Type B pancreatic cell (in vitro differentiated cells): ENCODE measurements at places on chromosomes 1 and 21. TPM values are rescaled to one million over a fixed set of nuclear protein-coding genes. Genes with fewer than 3 reads are reported as not detected.

DNA sequence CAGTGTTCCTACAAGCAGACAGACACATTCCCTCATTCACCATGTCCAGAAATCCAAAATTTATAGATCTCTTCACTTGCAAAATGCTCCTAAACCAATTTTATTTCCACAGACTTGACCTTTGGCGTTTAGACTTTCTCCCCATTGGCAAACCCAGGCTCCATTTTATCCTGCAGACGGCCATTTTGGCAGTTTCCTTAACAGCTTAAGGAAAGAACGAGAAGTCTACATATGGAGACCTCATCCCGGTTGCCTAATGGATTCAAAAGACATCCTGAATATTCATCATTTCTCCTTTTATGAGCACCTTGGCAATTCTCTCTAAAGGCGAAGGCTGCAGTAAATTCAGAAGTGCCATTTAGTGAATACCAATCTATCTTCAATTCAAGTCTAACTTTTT, 132.9 kb downstream of the HLX start:
- DNase-seq: no peak

- DNase-seq: no peak
These were observed 44.2 kb upstream of the PLD5 start for GRCh38 chr1:242568666-242569065.

DNA sequence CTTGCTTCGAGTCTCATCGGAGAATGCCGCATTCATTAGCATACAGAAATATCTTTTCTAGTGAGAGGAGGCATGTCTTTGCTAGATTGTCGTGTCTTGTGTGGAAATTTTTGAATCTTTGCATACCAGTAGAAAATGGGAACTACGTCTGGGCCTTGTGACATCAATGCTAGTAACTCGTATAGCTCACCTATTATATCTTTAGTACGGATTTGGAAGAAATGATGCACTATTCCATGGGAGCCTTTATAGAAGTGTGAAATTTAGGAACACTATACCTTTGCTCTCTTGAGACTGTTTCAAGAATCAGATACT, 835 bp downstream of the UHMK1 start:
- no peak for DNase-seq

DNA sequence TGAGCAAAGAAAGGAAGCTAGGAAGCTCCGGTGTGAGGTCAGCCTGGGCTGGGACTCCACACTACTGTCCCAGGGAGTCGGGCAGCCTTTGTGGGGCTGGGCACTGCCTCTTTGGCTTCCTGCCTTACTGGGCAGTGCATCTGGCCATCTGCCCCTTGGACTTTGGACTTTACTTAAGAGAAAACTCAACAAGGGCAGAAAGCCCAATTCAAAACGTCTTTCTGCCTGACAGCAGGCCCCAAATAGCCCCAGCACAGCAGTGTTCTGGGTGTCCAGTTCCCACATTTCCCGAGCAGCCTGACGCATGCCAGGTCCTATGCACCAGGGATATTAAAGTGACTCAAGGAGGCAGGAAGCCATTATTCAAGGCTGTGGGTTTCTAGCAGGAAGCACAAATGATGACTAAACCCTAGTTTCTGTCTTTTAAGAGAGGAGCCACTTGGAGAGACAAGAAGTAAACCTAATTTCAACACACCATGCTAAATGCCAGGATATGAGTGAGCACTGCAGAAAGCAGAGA, 37.9 kb upstream of the EDEM3 start:
- DNase-seq: no peak

DNA sequence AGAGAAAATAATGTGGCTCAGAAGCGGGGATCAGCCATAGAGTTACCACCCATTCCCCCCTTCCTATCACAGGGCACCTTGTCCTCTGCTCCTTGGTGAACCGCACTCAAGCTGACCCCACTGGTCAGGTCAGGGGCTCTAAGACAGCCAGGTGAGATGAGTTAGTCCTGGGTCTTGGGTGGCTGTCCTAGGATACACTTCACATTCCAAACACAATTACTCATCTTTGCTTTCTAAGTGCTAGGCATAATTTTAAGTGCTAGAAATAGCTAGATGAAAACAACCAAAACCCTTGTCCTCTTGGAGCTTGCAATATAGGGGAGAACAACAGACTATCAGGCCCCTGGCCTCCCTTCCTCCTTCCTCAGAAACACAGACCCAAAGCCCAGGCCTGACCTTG, 7.8 kb upstream of the MUTYH start:
- DNase-seq: no peak

GRCh38 chr21:33684923-33685560, 42.7 kb downstream of the ITSN1 start:
- no peak for DNase-seq

- DNase-seq: no peak
These were observed 10.7 kb upstream of the COL16A1 start for GRCh38 chr1:31714442-31715086.

GRCh38 chr1:162319493-162320175, 57.0 kb downstream of the SPATA46 start:
- no peak for DNase-seq

DNA sequence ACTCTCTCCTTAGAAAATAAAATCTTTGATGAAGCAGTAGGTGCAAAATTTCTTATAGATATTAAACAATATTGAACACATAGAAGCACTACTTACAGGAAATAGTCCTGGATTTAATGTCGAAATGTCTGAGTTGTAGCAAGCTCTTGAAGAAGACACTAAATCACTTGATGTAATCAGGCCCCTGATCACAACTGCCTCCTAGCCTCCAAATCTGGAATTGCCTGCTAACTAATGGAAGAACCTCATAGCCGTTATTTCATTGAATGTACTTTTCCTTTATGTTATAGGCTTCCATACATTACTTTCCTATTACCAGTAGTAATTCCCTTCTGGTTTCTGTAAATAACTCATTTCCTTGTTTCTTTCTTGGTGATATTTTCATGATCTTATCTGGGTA, 675.7 kb upstream of the CHRM3 start:
- no peak for DNase-seq

GRCh38 chr1:52157582-52157981, 15.7 kb downstream of the ZFYVE9 start:
- no peak for DNase-seq

DNA sequence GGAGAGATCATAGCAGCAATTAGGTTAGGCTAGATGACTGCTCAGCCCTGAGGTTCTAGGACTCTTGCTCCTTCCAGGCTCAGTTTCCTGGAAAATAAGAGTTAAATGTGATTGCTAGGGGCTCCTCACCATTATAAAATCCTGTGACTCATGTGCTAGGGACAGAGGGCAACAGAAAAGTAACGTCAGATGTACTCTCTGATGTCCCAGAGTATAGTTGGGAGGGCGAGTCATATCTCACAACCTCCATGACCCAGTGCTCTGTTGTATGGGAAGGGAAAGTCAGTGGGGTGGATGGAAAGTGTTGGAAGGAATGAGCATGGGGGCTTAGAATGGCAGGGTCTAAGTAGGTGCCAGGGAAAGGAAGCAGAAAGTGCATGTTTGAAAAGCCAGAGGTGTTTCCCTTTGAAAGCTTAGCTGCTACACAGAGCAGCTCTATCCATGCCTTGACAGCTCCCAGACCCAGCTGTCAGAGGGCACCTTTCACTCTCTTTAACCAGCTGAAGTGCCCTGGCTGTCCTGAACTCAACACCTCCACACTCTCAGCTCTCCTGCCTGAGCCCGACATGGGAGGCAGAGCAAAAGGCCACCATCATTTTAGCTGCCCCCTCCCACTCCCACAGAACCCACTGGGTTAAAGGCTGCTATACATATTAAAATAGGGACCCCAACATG, 11.6 kb downstream of the GJA5 start:
- DNase-seq: no peak

- no peak for DNase-seq
These were observed 620.1 kb downstream of the AJAP1 start for GRCh38 chr1:5274527-5274926.

- DNase-seq: no peak
These were observed 227 bp downstream of the NBL1 start for GRCh38 chr1:19644395-19644680.

GRCh38 chr1:225607355-225607754, 45.6 kb downstream of the ENAH start:
- DNase-seq: no peak

DNA sequence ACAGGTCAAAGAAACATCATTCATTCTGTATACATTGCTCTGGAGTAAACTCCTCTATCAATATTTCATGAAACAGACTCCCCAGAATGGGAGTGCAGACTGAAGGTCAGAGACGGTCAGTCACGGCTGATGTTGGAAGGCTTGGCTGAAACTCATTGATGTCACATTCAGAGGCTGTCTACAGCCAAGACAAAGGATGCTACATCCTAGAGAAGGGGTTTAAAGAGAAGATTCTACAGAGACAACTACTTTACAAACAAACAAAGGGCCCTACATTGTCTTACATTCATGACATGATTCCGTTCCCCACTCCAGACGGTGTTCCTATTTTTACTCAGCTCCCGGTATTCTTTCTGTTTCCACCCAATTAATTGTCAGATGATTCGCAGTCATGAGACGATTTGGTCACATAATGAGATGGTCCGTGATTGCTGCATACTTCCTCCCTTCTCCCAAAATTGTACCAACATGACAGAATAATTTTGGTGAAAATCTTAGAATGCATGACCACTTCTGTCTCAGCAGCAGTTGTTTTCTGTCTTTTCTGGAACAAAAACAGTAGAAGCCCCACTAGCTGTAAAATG, 73.8 kb upstream of the VAV3 start:
- no peak for DNase-seq

GRCh38 chr1:200081151-200081968, 53.9 kb downstream of the NR5A2 start:
- no peak for DNase-seq

GRCh38 chr1:13968361-13968760, 268.4 kb downstream of the PRDM2 start:
- no peak for DNase-seq

GRCh38 chr1:75632350-75632949, 21.5 kb upstream of the SLC44A5 start:
- DNase-seq: no peak

DNA sequence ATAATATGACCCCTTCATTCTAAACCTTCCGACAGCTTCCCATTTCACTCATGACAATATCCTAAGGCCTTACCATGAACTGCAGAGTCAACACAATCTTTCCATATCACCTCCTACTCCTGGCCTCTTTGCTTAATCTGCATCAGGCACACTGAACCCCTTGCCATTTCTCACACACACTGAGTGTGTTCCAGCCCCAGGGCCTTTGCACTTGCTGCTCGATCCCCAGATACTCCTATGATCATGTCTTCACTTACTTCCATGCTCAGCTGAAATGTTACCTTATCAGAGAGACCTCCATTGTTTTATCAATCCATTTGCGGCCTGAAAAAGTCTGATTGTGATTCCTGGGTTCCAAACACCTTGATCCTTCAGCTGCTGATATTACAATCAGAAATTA, 47.0 kb downstream of the ETS2 start:
- no peak for DNase-seq

- DNase-seq: no peak
These were observed 630 bp upstream of the LHX9 start for GRCh38 chr1:197916500-197916983.

GRCh38 chr1:32063261-32063681, 9.5 kb upstream of the TMEM39B start:
- no peak for DNase-seq

DNA sequence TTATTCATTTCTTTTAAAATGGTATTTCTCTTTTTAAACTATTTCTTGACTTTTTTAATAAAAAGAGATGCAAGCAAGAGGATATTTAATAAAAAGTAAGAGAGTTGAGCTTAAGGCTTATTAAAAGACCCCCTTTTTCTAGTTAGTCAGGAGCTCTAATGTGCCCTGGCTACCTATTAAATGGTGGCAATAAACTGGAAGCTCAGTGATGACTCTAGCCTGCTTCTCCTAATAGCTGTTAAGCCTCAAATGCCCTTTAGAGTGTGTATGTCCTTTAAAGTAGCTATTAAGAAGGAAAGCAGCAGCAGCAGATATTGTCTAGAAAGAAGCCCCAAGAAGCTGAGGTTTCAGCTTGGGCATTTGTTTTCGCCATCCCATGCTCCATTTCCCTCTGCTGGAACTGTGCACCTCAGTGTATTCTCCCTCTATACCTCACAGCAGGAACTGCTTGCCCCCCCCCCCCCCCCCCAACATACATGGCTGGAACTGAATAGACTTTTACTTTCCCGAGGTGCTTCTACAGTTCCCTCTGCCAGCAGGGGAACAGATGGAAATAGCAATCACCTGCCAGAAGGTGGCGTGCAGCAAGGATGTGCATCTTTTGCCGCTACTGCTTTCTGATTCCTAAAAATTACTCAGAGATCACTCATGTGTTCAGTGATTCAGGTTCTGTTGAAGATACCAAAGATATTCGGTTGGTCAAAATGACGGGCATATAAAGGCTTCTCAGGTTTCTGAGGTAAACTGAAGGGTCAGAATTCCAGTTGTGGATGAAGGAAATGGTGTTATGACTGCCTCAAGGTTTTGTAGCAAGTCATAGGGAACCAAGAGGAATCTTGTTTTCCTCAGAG, 2.5 kb downstream of the RGS4 start:
- no peak for DNase-seq

DNA sequence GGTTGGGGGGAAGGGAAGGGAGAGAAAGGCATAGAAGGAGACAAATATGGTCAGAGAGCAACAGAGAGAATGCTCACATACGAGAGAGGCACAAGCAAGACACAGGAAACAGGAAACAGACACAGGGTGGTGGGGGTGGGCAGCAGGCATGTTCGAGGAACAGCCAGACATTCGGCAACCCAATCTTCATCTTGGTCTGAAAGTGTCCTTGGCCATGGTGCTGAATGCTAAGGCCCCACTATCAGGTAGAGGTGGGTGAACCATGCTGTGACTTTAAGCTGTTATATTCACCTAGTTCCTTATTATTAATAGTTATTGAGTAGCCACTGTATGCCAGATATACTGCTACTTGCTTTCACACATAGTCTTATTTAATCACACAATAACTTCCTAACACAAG, 109.2 kb downstream of the DDX20 start:
- DNase-seq: no peak

- DNase-seq: no peak
These were observed 10.4 kb downstream of the TFF3 start for GRCh38 chr21:42304556-42305454.

DNA sequence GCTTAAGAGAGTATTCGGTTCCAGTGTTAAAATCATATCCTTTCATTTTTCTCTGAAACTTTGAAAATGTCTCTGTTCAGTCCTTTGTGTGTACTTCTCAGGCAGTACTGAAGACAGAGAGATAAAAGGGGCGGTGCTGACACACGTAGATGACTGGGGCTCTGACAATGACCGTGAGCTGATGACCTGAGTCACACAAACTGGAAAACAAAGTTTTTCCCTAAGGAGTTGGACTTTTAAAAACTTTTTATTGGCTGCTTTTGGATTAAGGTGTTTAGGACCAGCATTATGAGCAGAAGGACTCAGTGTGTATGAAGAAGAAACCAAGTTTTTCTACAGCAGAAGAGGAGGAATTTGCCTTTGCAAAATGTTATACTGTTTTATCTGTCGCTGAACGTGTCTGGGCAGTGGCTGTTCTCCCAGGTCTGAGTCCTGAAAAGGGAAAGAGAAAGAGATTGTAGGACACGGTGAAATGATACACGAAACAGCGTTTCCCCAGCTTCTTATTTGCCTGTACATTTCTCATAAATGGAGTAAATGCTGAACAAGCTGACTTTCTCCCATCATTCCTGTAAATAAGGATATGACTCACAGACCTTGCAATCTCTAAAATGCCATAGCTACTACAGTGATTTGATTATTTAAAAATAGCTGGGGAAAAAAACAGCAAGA, 51.5 kb downstream of the MAP3K7CL start:
- DNase-seq: no peak

NR0B2 gene
- total RNA-seq: 6.8 and 7.2 TPM in 2 replicates

CFHR1 gene
- not detected in 2 replicates for total RNA-seq

GUCA2A gene
- 2.9 and 7.4 TPM in 2 replicates for total RNA-seq

CD247 gene
- 0.29 and 0.58 TPM in 2 replicates for total RNA-seq

MTHFR gene
- total RNA-seq: 30.1 and 33.4 TPM in 2 replicates

TRIM67 gene
- total RNA-seq: 0.65 and 2.1 TPM in 2 replicates

FNBP1L gene
- 74.7 and 119 TPM in 2 replicates for total RNA-seq
